ENCODE measurements at places on chromosomes 7 and 10.

GRCh38 chr7:16839646-16840045 lies 34.8 kb upstream of the AGR2 start:
- no peak for DNase-seq

- no peak for DNase-seq
These were observed 15.1 kb downstream of the NCAPG2 start for GRCh38 chr7:158689488-158689887.

DNA sequence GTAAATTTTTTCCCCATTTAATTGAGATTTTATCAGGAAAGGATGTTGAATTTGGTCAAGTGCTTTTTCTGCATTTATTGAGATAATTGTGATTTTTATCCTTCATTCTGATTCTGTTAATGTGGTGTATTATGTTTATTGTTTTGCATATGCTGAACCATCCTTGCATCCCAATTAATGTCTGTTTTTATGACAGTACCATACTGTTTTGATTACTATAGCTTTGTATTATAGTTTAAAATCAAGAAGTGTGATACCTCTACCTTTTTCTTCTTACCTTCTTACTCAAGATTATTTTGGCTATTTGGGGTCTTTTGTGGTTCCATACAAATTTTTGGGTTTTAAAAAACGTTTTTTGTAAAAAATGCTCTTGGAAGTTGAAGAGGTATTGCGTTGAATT lies 357.2 kb downstream of the REEP3 start:
- no peak for DNase-seq

- DNase-seq: peak; percentile 97
These were observed 45.9 kb downstream of the SGMS1 start for GRCh38 chr10:50577681-50578350.

GRCh38 chr7:121689749-121690148 lies 183.2 kb upstream of the PTPRZ1 start:
- DNase-seq: no peak

- DNase-seq: no peak
These were observed 75.4 kb upstream of the ZMIZ1 start for GRCh38 chr10:78993261-78993945.

- no peak for DNase-seq
These were observed 149.1 kb downstream of the UBE2H start for GRCh38 chr7:129803546-129804081.

DNA sequence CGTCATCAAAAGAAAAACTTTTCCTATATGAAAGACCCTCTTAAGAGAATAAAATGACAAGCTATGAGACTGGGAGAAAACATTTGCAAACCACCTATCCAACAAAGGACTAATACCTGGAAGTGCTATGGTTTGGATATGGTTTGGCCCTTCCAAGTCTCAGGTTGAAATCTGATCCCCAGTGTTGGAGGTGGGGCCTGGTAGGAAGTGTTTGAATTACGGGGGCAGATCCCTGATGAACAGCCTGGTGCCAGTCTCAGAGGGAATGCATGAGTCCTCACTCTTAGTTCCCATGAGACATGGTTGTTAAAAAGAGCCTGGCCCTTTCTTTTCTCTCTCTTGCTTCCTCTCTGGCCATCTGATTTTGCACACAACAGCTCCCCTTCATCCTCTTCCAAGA lies 6.3 kb downstream of the ALDH18A1 start:
- DNase-seq: no peak

DNA sequence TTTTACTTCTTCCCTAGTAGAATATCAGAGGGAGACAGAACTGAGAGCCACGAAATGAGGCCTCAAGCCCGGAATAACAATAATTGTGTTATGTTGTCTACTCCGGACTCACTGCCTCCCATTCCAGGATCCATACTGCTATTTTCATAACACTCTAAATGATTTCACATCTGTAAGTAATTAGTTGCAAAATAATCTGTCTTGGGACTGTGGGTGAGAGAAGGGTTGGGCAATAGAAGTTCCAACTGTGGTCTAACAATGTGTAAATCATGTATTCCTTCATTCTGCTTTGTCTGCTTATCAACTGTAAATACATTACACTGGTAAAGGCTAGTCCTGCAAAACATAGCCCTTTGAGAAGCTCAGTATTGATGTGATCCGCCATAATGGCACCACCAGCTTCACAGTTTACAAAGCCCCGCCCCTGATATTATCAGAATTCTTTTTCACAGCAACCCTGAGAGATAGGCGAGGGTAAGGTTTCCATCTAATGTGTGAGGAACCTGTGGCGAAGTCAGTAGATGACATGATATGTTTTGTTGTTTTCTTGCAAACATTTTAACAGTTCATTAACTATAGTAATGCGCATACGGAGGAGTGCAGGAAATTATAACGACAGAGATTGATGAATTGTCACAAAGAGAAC lies 265.7 kb upstream of the BMPER start:
- DNase-seq: peak; percentile 41

GRCh38 chr7:95824616-95825015 lies 52.3 kb downstream of the DYNC1I1 start:
- DNase-seq: no peak

DNA sequence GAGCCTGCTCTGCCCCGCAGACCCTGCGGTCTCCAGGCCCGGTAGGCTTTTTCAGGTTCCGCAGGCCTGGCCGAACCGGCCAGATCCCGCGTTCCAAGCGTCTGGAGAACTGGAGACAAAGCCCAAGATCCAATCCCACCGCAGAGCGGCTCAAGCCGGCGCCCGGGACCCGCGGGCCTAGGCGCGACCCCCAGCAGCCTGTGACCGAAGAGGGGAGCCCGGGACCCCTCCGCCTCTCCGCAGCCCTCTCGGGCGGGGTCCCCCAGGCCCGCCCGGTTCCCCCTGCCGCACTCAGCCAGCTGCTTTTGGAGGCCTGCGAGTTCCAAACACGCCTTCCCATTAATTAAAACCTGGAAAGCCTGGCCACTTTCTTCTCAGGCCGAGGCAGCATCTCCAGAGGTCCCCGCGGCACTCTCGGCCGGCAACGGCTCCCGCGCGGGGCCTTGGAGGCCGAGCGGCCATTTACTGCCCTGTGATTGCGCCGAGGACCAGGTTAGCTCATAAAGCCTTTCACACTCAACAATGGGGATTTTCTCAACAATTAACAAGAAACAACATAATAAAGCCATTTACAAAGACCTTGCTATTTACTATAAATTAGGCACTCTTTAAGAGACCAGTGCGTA lies 16.7 kb downstream of the SKIDA1 start:
- no peak for DNase-seq

GRCh38 chr7:46628389-46628788 lies 707.3 kb upstream of the IGFBP3 start:
- DNase-seq: no peak

DNA sequence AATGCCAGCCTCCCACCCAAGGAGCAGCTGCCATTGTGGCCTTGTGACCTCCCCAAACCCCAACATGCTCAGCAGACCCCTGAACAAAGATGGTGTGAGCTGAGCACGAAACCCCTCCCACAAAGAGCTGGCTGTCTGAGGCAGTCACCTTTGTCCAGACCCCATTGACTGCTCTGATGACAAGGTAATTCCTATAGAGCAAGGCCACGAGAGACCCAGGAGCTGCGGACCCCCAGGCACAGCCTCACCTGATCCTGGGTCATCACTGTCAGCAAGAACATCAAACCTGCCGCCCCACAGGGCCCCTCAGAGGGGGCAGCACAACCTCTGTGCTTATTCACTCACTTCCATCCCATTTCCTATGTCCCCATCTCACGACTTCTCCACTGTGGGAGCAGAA lies 102.6 kb downstream of the CPXM2 start:
- DNase-seq: no peak

GRCh38 chr7:3201937-3202710 lies 98.9 kb upstream of the SDK1 start:
- no peak for DNase-seq

- DNase-seq: no peak
These were observed 77.5 kb upstream of the FAM171A1 start for GRCh38 chr10:15448598-15448997.

- DNase-seq: no peak
These were observed 3.6 kb downstream of the ZNF438 start for GRCh38 chr10:31028081-31028480.

DNA sequence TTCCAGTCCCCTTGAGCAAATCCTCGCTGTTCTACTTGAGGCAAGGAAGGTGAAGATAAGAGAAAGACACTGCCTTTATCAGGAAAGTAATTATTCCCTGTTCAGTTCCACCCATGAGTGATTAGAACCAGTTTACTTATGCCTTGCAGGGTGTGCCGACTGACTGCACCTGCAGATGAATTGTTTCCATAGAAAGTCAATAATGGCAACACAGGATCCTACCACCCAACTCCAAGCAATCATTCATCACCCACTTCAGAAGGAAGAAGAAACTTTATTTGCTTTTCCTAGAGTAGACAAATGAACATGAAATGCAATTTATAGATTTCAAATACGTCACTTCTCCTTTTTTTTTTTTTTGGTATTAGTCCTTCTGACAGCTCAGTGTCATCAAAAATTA lies 383.9 kb downstream of the SORCS1 start:
- DNase-seq: no peak

- DNase-seq: no peak
These were observed 69.0 kb downstream of the CACNB2 start for GRCh38 chr10:18209241-18209640.

- DNase-seq: no peak
These were observed 94.8 kb downstream of the ITIH5 start for GRCh38 chr10:7571981-7572380.

GRCh38 chr7:1598961-1599639 lies 29.3 kb upstream of the PSMG3 start:
- no peak for DNase-seq

Data from hematopoietic multipotent progenitor cell treated with erythropoietin and hydrocortisone succinate and interleukin-3 and kit ligand, for 4 days (in vitro differentiated cells).